T-helper 17 cell (primary cell): ENCODE measurements at places on chromosomes 7 and 10. TPM values are rescaled to one million over a fixed set of nuclear protein-coding genes. Genes with fewer than 3 reads are reported as not detected.

Gene VSTM2A
- total RNA-seq, result not detected

Gene RSPH10B
- not detected for total RNA-seq

Gene UTF1
- total RNA-seq, result not detected

Gene ITGA8
- not detected for total RNA-seq

Gene CHST3
- total RNA-seq, result not detected

Gene MMD2
- not detected for total RNA-seq

Gene INPP5A
- total RNA-seq, result 24.7 TPM

Gene ZNF107
- 13.5 TPM for total RNA-seq

Gene ZNF716
- total RNA-seq, result not detected

Gene SAMD9
- 25.7 TPM for total RNA-seq

Gene FGL2
- total RNA-seq, result 5.1 TPM

Gene CYP26C1
- 0.18 TPM for total RNA-seq

Gene CALD1
- 9.2 TPM for total RNA-seq

Gene EPHB4
- 6.6 TPM for total RNA-seq

Gene SPDYE2B
- total RNA-seq, result not detected

Gene ITIH2
- total RNA-seq, result not detected

Gene CPVL
- total RNA-seq, result 4.4 TPM

Gene A1CF
- not detected for total RNA-seq

Gene GIMAP5
- total RNA-seq, result 44.1 TPM

Gene FANK1
- total RNA-seq, result 4.5 TPM

Gene RBP3
- not detected for total RNA-seq

Gene DGKB
- not detected for total RNA-seq

Gene LRRD1
- total RNA-seq, result not detected

Gene OR6B1
- total RNA-seq, result not detected

Gene CRHR2
- total RNA-seq, result not detected

Gene SDK1
- total RNA-seq, result 0.13 TPM

Gene ASZ1
- total RNA-seq, result not detected

Gene CALHM1
- not detected for total RNA-seq

Gene GPNMB
- not detected for total RNA-seq

Gene TAC1
- total RNA-seq, result not detected

Gene CCDC7
- total RNA-seq, result 73.0 TPM

Gene ALOX5
- 66.6 TPM for total RNA-seq

Gene RAB19
- 2.1 TPM for total RNA-seq
